ENCODE measurements at places on chromosomes 3 and 15.
A peak's percentile ranks its signal among the peaks of the same experiment; 100 is the strongest.

DNA sequence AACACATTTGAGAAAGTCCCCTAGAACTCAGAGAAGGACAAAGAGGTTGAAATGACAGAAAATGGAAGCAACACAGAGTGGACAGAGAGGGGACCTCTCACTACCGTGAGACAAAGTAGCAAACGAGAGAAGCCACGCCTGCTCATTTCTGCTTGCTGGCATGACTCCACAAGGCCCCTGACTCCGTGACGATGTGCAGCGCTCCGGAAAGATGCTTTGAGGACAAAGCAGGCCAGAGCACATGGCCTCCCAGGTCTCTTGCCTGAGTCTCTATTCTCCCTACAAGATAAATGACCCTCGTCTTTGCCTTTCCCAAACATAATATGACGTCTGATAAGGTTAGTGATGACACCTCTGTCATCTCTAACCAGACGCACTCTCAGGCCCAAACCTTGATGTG is 63.8 kb upstream of the CTSH start:
- DNase-seq: peak; percentile 37

GRCh38 chr15:71892335-71892734 is 82.0 kb downstream of the NR2E3 start:
- no peak for DNase-seq

DNA sequence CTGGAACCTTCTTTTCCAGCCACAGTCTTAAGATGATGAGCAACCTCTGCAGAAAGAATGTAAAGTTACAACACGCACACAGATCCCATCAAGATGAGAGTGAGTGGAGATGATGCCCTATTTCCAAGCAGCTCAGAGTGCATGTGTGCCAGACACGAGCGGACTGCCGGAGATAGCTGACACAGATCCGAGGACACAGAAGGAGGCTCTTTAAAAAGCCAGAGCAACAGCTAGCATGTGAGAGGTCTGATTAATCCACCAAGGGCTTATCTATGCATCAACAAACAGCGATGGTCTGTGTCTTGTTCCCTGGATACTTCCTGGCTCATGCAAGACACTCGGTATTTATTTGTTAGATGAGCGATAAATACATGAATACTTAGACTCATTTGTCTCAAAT is 128.6 kb upstream of the DLG1 start:
- DNase-seq: no peak

GRCh38 chr3:173622166-173622565 is 224.6 kb downstream of the NLGN1 start:
- no peak for DNase-seq

DNA sequence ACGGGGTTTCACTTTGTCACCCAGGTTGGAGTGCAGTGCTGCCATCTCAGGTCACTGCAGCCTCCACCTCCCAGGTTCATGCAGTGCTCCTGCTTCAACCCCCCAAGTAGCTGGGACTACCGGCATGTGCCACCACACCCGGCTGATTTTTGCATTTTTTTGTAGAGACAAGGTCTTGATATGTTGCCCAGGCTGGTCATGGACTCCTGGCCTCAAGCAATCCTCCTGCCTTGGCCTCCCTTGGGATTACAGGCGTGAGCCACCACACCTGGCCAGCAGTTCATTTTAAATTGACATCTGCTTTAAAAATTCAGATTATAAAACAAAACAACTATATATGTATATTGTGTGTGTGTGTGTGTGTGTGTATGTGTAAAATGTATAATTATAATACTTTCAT is 38.3 kb downstream of the CALML4 start:
- no peak for DNase-seq

DNA sequence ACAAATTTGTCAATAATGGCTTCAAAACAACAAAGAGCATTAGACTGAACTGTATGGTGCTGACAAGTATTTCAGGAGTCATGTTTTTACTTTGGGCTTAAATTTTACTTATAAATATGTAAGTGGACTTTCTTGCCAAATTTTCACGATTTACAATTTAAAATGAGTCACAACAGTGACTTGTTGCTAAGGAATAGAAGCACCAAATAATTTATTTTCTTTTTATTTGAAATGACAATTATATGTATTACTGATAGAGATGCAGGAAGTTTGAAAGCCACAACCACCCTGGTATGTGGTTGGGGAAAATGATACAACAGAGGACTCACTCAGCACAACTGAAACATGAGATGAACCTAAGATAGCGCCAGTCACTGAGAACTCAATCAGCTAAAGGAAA is 90.3 kb downstream of the FMN1 start:
- no peak for DNase-seq

DNA sequence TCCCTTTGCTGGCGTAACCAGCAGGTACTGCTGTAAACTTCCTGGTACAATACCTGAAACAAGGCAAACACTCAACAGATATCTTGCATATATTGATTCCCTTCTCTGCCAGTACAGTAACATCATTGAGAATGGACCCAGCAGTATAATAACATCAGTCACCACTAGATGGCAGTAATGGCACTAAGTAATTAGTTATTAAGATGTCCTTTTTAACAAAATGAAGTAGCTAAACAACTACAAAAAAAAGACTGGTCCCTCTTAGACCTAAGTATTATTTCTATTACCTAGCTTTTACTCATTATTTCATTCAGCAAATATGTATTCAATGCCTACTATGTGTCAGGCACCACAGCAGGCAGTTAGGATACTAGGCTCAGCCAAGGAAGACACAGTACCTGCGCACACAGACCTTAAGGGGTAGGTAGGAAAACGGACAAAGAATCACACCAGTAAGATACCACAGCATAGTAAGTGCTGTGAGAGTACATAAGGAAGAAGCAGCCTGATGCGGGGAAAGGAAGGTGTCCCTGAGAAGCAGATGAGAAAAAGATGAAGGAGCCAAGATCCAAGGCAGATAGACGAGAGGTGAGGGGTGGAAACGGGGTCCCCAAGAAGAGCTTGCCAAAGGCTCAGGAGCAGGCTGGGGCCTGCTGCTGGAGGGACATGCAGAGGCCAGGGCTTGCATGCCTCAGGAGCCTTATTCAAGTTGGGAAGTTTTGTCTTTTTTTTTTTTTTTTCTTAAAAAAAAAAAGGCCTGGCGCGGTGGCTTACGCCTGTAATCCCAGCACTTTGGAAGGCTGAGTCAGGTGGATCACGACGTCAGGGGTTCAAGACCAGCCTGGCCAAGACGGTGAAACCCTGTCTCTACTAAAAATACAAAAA is 102.7 kb upstream of the CHD2 start:
- peak; percentile 94 for DNase-seq

GRCh38 chr3:127783642-127784160 is 38.6 kb downstream of the MGLL start:
- DNase-seq: no peak

DNA sequence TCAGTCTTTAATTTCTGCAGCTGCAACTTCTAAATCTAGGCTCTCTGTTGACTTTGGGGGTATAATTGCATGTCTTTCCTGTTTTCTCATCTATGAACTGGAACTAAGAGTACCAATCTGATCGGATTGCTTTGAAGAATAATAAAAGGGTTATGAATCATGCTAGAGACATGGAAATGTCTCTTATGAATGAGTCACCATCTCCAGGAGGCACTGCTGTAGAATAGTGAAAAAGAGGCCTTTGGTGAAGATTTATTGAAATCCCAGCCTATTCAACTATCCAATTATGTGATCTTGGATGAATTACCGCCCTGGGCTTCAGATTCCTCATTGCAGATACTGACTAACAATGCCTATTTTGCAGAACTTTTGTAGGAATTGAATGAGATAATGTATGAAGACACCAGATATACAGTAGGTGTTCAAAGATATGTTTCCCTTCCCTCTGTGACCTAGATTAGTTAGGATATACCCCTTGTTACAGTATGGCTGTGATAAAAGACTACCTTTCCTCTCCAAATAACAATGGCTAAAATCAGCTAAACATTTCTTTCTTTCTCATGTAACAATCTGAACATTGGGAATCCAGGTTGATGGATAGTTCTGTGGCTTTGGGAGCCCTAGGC is 11.5 kb upstream of the CMTM8 start:
- DNase-seq: no peak

DNA sequence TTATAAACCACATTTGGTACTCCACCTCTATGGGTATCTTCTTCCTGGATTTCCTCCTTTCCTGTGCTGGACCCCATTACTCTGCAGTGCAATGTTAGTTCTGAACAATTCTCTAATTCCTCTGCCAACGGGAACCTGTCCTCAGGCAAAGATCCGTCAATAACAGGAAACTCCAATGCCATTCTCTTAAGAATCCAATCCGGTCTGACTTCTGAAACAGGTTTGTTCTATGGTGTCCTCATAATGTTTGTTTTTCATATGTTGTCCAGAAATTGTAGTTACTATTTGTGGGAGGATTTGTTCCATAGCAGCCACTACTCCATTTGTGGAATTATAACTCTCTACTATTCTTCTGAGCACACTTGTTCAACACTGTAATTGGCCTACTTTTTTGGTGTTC is 112.7 kb downstream of the TBL1XR1 start:
- no peak for DNase-seq

- DNase-seq: no peak
These were observed 8.1 kb downstream of the CEMIP start for GRCh38 chr15:80787316-80787715.

DNA sequence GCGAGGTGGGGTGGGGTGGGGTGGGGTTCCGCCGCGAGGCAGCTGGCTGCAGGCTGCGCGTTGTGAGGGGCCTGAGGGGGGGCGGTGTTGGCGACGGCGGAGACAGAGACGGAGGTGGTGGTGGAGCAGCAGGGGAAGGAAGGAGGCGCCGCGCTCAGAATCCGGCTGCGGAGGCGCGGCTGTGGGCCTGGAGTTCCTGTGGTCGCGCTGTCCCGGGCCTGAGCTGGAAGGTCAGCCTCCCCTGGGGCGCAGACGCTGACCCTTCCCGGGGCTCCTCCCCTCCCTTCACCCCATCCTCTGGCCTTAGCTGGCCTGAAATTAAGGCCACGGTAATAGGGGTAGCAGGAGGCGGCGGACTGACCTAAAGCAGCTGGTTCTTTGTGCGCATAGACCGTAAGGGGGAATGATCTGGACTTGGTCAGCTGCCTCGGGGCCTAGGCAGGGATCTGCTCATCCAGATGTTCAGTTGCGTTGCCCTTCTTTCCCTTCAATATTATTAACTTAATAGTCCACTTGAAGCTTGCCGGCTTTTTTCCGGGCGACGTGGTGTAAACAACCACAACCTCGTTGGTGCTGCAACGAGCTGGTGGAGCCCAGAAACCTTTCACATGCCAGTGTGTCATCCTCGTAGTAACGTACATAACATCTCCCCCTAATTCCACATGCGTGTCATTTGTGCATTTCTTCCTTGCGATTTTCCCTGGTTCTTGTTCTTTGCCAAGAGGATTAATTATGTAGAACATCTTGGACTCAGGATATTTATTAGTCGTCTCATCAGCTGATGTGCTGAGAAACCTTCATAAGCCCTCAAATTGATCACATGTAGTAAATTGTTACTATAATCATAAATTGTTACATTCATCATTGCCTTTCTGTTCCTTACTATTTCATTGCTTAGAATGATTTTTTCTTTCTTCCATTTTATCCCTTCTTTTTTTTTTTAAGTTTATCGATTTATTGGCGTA is 626 bp downstream of the SEC62 start:
- peak; percentile 69 for DNase-seq

- DNase-seq: peak; percentile 37
These were observed 1.4 kb upstream of the STRA6 start for GRCh38 chr15:74203914-74204431.

DNA sequence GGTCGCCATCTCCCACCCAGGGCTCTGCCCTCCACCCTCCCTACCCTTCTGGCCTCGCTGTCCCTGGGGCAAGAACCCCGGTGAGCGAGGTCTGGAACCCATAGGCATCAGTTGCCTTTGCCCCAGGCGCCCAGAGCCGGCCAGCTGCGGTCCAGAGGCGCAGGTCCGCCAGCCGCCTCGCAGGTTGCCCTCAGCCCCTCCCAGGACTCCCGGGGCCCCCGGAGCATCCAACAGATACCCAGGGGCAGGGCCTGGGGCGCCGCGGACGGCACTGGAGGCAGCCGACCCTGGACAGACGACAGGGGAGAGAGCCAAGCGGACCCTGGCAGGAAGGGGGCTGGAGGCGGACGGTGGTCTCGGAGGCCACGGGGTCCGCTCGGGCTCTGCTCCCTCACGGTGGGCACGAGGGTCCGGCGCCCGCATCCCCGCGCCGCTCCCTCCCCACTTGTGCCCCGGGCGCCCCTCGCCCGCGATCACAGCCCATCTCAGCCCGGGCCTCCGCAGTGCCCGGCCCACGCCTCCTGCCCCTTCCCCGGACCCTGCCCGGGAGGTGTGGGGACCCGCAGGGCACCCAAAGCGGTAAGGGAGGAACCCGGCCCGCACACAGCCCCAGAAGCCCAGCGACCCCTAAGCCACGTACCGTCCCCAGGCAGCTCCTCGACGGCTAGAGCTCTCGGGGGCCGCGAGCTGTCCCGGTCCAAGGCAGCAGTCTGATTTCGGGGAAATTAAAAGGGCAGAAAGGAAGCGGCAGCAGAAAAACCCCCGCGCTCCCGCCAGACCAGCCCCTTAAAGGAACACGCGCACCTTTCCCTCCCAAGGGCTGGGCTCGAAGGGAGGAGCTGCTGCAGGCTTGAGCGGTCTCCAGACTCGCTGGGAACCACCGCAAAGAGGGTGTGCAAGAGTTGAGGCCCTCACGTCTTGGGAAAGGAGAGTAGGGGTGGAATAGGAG is at the start of gene HAPLN3:
Gene HAPLN3, minus strand, starts transcription at position 726 of the 949 bp plus-strand sequence. CDS start 8,246 bp downstream, outside the sequence.
- DNase-seq: peak; percentile 17

GRCh38 chr3:104040896-104041295 is 1325.8 kb upstream of the ALCAM start:
- no peak for DNase-seq

- no peak for DNase-seq
These were observed 3.9 kb upstream of the BDH1 start for GRCh38 chr3:197559651-197560050.

- no peak for DNase-seq
These were observed 885.9 kb downstream of the FHIT start for GRCh38 chr3:60365360-60365759.

DNA sequence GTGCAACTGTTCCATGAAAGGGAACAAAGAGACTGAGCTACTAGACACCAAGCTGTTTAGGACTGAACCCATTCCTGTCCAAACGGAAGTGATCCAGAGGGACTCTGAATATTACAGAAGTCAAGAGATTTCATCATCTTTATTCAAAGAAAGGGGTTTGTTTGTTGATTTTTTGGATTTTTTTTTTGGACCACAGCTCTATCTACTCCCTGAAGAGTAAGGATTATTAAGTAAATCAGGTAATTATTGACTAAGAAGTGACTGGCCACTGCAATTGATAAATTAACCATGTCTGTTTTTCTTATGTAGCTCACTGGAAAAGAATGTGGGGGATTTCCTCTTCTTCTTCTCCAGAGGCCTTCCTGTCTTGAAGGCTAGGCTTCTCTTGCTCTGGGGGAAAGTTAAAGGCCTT is 146.6 kb upstream of the TPM1 start:
- DNase-seq: no peak

DNA sequence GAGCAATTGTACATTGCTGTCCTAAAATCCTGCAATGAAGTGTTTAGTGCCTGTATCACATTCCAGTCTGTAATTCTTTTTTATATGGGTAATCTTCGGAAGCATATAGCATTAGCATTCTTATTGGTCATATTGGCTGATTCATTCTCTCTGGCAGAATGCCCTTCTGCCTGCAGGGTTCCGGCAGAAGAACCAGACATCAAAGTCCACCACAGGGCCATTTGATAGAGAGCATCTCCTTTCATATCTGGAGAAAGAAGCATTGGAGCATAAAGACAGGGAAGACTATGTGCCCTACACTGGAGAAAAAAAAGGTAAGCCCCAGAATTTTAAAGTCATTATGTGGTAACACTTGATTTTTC is 39.6 kb downstream of the TMOD3 start:
- DNase-seq: no peak
